Hepatic stellate cell (primary cell): ENCODE measurements at places on chromosomes 7 and 10.

DNA sequence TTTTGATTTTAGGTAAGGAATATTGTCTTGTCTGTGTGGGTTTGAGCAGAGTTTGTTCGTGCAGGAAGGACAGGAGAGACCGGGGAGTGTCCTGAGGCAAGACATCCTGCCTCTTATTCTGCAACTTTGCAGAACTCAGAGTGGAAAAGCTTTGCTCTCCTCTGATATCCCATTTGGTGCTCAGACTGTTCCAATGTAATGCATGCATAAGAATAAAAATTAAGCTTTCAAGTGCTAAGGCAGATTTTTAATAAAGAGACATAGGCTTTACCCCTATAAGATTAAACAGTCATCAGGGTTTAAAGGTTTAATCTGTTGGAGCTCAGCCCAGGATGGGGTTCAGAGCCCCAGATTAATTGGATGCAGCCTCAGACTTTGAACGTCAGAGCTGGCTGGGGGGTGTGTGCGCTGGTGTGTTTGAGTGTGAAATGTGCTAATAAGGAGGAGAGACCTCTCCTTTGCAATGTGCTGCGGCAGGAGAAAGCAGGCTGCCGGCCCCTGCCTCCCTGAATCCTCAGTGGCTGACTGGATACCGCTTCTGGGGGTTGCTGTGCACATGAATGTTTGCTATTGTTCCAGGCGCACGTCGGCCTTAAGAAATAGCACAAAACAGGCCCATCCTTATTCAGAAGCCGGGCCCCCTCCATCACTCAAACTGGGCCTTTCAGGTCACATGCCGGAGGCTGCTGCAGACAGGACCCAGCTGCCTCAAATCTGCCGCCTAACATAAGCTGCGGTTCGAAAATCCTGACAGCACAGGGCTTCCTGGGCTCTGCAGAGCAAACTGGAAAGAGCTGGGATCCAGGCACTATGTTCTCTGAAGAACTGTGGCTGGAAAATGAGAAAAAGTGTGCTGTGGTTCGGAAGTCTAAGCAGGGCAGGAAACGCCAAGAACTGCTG is 84.1 kb upstream of the PRR15 start:
- peak; percentile 17 for DNase-seq

DNA sequence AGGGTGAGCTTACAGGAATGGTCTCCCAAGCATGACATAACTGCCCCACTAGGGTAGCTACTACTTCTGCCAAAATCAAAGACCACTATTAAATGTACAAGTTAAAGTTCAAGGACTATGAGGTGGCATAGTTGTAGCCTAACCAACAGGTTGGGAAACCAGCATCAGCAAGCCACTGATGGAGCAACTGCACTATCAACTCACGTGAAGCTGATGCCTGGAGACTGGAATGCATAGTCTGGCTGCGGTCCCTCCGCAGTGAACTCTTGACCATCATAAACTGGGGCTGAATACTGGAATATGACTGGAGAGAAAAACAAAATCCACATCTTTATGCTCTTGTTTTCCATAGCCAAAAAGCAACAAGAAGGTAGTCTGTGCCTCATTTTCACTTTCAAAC is 541.4 kb downstream of the DNAJB9 start:
- no peak for DNase-seq

DNA sequence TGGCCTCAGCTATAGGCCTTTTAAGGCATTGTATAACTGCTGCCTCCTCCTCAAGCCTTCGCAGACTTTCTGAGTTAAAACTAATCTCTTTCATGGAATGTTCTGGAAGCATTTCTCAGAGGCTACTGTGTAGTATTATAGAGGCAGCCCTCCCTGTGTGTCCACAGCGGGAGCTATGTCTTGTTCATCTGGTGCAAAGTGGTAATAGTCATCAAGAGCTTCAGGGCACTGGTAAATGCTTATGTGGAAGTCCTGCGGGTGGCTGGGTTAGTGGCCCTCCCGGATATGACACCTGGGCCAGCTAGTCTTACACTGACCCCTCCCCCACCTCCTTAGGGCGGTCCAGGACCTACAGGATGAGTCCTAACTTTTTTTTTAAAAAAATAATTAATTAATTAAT is 2.2 kb upstream of the ABHD11 start:
- DNase-seq, result no peak

GRCh38 chr7:98186452-98187137 is 24.6 kb upstream of the BHLHA15 start:
- DNase-seq, result peak; percentile 68

DNA sequence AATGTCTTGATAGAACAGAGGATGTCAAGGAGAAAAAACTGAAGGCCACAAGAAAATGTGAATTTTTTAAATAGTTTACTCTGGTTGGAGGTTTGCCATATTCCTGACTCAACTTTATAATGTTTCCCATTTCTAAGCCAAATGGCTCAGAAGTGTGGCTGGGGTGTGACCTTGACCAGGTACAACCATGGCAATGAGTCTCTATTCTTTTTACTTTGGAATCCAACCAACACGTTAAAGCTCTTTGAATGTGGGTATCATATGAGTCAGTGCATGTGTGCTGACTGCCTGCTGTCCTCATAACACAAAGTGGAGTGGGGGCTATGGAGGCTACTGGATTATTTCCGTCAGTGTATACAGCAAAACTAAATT is 33.5 kb upstream of the DLD start:
- peak; percentile 4 for DNase-seq

- DNase-seq, result no peak
Observed at GRCh38 chr10:125206623-125207022, 46.3 kb upstream of the CTBP2 start.

DNA sequence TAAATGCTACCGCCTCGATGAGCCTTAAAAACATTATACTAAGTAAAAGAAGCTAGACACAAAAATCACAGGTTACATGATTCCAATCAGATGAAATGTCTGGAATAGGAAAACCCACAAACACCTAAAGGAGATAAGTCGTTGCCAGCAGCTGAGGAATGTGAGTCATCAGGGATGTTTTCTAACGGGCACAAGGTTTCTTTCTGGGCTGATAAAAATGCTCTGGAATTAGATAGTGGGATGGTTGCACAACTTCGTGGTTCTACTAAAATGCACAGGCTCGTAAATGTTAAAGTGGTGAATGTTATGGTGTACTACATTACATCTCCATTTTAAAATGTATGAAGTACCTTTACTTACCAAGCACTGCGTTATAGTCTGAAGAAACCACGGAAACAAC is 9.7 kb downstream of the ABLIM1 start:
- no peak for DNase-seq

GRCh38 chr7:3825491-3825890 is 524.4 kb downstream of the SDK1 start:
- DNase-seq, result no peak

DNA sequence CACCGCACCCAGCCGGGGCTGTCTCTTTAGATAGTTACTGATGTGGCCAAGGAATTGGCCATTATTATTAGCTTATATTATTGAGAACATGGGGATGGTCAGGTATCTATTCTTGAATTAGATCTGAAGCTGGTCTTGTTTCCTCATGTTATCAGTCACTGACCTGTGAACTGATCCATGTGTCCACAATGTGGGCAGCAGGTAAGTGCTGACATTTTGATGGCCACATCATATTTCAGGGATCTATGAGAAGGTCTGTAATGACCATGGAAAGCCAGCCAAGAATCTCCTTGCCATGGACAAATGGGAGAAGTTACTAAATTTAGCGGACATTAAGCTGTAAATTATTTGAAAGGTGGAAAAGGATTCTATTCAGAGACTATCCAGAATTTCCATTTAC is 61.4 kb downstream of the GBF1 start:
- no peak for DNase-seq

- DNase-seq, result peak; percentile 2
Observed at GRCh38 chr10:124995605-124996004, 53.7 kb downstream of the ZRANB1 start.

GRCh38 chr7:3688071-3688470 is 387.0 kb downstream of the SDK1 start:
- DNase-seq, result no peak
